ENCODE measurements at places on chromosomes 13 and 19.

- DNase-seq, result peak; percentile 92
Measured at GRCh38 chr19:14672188-14672872, 2.3 kb downstream of the ADGRE3 start.

- DNase-seq, result no peak
Measured at GRCh38 chr13:103255587-103256301, 189.5 kb upstream of the SLC10A2 start.

GRCh38 chr13:113938716-113939115 lies 35.2 kb downstream of the C13orf46 start:
- no peak for DNase-seq

DNA sequence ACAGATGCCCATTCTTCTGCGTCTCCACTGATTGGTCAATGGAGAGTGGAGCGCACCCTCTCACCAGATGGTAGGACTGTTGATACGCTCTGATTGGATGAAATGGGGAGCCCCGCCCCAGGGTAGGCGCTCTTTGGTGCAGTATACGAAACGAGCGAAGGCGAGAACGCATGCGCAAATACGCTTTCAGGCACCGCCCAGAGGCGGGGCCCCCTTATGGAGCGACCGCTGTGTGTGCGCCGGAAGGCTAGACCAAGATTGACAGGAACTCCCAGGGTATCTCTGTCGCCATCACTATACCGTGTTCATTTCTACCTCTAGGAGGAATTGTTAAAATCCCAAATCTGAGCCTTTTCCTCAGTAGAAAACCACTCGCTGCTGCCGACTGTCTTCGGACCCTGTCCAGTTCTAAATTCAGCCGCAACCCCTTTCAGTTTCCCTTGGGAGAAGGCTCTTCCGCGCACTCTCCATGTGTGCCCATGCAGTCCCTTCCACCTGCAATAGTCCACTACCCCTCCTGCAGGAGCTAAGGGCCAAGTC lies 720 bp upstream of the HNRNPL start:
- DNase-seq, result no peak

- DNase-seq, result no peak
Measured at GRCh38 chr13:66443926-66444325, 786.2 kb downstream of the PCDH9 start.

DNA sequence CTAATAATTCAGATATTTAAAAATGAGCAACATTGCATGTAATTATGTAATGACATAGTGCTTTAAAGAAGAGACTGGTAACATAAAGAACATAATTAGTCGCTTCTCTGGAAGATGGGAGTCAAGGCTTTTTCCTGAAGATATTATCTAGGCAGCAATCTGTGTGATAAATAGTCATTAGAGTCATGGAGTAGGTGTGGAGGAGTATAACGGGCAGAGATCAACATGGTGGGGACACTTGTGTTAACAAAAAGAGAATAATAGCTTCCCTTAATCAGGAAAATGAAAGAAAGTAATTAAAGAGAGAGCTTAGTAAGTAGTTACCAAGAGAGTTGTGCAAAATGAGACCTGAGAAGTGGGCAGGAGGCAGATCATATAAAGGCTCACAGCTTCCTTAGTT lies 1417.1 kb upstream of the ATXN8OS start:
- DNase-seq, result no peak

DNA sequence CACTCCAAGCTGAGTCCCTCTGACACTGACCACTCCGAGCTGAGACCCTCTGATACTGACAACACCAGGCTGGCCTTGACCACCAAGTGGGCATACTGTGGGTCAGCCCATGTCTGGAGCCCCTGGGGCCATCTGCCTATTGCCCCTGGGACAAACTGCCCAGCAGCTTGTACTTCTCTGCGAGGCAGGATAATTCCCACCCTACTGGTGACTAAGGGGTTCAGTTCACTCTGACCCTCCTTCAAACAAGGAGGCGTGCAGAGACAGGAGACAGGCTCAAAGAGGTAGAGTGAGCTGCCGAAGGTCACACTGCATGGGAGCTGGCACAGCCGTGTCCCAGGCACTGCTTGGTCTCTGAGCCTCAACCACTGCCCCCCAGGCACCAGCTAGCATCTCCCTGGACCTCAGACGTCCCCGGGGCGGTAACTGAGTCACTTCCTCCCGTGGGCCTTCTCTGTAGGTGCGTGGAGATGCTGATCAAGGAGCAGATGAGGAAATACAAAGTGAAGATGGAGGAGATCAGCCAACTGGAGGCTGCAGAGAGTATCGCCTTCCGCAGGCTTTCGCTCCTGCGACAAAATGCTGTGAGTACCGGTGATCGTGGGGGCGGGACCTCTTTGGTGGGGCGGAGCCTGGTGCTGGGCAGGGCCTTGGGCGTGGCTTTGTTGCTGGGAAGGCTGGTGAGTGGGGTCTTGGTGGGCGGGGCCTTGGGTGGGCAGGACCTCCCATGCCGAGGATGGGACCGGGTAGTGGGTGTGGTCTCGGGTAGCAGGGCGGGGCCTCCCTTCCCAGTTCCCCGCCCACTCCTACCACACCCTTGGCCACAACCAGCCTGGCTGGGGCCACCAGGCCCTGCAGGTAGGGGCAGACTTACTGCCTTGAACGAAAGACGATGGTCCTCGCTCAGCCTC lies 5.8 kb upstream of the USE1 start:
- DNase-seq, result peak; percentile 13

GRCh38 chr19:55491546-55492360 lies 3.5 kb downstream of the SSC5D start:
- no peak for DNase-seq

- DNase-seq, result no peak
Measured at GRCh38 chr13:33347861-33348260, 62.3 kb upstream of the STARD13 start.

GRCh38 chr13:87671031-87671752 lies at the start of gene SLITRK5:
SLITRK5 (plus strand) TSS chr13:87671371; CDS start chr13:87675389, 4,018 bp downstream.
- DNase-seq, result peak; percentile 70

DNA sequence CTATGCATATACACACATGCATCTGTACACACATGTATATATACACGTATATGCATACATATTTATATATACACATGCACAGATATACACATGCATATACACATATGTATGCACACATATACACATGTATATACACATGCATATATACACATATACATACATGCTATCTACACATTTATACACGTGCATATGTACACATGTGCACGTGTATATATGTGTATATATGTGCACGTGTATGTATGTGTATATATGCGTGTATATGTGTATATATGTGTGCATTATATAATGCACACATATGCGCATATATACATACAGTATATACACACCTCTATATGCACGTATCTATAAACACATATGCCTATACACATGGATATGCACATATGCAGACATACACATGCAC lies 17.8 kb downstream of the ARHGEF7 start:
- no peak for DNase-seq

DNA sequence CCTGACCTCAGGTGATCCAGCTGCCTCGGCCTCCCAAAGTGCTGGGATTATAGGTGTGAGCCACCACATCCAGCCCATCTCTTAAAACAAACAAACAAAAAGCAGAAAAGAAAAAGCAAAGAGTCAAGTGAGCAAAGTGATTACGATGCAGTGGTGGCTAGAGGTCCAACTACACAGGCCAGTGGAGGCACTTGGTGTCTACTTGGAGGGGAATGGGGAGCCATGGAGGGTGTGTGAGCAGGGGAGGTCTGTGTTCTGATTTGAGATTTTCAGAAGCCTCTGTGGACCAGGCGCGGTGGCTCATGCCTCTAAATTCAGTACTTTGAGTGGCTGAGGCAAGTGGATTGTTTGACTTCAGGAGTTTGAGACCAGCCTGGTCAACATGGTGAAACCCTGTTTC lies 6.6 kb downstream of the COLGALT1 start:
- no peak for DNase-seq

DNA sequence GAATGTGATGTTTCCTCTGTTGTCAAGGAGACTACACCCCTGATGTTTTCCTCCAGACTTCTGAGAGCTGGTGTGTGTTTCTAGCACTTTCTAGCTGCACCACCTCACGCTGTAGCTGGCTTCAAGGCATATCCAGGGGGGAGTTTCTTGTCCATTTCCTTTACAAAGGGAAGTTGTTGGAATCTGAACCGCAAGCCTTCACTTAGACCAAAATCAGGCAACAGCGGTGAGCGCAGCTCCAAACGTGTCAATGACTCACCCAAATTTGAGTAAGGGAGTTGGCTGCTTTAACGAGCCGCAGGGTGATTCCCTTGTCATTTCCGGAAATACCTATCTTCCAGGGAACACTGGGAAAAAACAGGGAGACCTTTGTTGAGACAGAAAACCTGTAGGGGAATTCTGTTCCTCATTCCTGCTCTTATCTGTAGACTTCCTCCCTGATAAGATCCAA lies 2.5 kb downstream of the LDLR start:
- DNase-seq, result peak; percentile 68

DNA sequence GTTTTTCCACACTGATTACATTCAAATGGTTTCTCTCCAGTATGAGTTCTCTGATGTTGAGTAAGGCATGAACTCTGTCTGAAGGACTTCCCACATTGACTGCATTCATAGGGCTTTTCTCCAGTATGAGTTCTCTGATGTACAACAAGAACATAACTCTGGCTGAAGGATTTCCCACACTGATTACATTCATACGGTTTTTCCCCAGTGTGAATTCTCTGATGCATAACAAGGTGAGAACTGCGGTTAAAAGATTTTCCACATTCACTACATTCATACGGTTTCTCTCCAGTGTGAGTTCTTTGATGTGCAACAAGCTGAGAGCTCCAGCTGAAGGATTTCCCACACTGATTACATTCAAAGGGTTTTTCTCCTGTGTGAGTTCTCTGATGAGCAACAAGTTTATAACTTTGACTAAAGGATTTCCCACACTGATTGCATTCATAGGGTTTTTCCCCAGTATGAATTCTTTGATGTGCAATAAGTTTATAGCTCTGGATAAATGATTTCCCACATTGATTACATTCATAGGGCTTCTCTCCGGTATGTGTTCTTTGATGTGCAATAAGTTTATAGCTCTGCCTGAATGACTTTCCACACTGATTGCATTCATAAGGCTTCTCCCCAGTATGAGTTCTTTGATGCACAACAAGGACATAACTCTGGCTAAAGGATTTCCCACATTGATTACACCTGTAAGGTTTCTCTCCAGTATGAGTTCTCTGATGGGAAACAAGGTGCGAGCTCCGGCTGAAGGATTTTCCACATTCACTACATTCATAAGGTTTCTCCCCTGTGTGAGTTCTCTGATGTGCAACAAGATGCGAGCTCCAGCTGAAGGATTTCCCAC lies 23.5 kb downstream of the ZNF180 start:
- peak; percentile 14 for DNase-seq

DNA sequence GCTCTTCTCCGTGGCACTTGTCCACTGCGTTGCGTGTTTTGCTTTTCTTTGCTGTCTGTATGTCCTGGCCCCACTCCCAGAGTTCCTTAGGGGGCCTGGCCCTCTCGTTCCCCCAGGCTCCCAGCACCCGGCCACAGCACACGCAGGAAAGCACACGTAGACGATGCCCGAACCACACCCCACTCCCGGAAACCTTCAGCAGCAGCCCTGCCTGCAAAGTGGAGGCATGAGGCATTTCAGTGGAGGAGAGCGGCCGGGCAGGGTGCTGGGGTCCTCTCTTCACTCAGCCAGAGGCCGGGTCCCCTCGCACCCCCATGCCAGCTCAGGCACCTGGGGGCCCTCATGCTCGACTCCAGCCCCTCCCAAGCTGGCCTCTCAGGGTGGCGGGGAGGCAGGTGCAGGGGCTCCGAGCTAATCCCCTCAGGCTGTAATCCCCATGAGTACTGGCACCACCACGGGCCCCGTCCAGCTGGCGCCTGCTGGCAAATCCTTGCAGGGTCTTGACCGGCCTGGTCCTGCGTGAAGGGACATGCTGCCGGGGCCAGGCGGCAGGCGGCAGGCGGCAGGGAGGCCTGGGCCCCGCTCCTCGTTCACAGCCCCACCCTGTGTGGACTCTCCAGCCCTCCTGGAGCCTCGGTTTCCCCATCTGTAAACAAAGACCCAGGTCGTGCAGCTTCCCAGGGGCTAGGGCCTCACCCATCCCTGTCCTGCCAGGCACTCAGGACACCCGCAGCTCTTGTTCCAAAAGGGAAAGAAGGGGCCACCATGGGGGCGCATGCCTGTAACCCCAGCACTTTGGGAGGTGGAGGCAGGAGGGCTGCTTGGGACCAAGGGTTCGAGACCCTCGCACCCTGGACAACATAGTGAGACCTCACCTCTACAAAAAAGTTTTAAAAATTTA lies 7.0 kb downstream of the PIP5K1C start:
- DNase-seq, result no peak

GRCh38 chr13:97139691-97140090 lies 82.4 kb upstream of the MBNL2 start:
- DNase-seq, result no peak

- DNase-seq, result no peak
Measured at GRCh38 chr19:590396-590745, 690 bp downstream of the HCN2 start.

DNA sequence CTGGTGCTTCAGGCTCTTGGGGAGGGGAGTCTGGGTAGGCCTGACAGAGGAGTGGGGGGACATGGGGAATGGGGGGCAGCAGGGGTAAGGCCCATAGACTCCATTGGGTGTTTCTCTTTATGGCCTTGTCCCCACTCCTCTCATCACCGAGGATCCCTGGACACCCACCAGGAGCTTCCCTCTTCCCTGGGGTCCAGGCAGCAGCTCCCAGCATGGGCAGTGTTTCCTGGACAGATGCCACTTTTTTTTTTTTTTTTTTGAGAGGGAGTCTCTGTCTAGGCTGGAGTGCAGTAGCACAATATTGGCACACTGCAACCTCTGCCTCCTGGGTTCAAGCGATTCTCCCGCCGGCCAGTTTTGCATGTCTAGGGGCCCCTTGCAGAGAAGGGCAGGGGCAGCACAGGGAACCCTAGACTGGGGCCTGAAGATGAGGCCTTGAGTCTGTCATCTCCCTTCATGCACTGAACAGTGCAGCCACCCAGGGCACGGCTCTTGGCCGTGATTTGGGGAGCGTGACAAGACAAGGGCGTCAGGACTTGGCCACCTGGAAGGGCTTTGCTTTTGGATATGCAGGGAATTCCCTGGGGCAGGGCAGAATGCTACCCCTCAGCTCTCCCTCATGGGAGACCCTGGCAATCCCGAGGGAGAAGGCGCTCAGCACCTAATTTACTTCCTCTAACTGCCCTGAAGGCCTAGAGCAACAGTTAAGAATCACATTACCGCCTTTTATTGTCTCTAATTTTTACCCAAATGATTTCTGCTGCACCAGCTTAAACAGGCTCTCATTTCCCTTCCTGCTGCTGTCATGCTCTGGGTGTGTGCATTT lies 213.9 kb upstream of the ZNF536 start:
- no peak for DNase-seq

GRCh38 chr13:113905942-113906341 lies 42.1 kb upstream of the GAS6 start:
- no peak for DNase-seq

GRCh38 chr13:40438999-40439797 lies 227.2 kb downstream of the FOXO1 start:
- DNase-seq, result no peak

- no peak for DNase-seq
Measured at GRCh38 chr19:45881909-45882528, 3.9 kb downstream of the IRF2BP1 start.

GRCh38 chr19:757811-758668 lies 7.1 kb downstream of the MISP start:
- DNase-seq, result no peak
